ENCODE measurements at places on chromosomes 2 and 18.

GRCh38 chr2:223264541-223265193, 212.7 kb downstream of the KCNE4 start:
- DNase-seq = no peak

DNA sequence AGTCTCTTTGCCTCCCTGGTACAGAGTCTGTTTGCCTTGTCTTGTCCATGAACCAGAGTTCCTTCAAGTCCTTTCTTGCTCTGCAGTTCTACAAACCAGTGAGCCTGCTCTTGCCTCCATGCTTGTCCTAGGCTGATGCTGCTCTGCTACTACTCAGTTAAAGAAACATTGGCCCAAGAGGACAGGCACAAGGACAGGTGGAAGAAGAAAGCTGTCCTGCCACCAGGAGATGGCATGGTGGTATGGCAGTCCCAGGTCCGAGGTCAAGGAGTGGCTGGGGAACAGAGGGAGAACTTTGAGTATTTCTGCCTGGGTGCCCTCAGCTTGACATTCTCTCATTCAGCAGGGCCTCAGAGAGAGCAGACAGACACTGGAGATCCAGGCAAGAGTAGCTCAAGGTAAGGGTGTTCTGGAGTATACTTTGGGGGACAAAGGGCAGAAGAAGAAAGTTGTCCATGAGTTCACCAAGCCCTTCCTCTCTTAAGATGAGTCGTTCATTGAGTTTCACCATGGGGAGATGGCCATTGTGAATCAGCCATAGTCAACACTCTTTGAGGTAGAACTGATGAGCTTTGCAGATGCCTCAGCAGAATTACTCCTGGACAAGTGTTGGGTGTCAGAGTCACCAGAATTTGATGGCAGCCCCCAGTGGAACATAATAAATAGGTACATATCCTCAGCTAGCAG, 20.4 kb downstream of the TTC32 start:
- DNase-seq = no peak

DNA sequence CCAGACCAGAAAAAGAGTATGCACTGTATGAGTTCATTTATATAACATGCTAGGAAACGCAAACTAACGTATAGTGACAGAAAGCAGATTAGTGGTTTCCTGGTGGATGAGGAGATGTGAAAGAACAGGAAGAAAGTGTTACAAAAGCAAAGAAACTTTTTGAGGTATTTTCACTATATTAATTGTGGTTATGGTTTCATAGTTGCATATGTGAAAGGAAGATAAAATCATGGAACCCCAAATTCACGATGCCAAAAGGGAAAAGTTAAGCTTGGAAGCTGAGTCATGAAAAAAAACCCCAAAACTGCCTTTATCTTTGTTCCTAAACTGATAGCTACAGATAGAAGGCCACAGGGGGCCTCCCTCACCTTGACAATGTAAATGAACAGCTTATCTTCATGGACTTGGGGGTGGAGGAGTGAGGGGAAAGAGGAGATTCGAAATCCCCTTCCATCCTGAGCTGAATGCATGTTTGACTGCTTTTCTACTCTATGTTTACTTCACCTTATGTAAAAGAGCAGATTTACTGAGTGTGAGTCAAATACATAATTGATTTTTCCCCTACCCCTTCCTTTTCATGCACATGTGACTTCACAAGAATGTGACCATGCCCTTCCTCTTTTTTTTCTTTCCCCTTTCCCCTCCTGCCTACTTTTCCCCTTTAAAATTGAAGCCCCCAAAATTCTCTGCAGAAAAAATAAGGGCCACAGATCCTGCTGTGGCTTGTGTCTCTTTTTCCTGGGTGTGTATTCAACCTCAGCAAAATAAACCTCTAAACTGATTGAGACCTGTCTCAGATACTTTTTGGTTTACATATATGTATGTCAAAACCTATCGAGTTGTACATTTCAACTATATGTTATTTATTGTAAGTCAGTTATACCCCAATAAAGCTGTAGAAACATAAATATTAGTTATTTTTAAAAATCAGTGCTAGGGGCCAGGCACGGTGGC, 100.1 kb upstream of the TLK1 start:
- DNase-seq = no peak

DNA sequence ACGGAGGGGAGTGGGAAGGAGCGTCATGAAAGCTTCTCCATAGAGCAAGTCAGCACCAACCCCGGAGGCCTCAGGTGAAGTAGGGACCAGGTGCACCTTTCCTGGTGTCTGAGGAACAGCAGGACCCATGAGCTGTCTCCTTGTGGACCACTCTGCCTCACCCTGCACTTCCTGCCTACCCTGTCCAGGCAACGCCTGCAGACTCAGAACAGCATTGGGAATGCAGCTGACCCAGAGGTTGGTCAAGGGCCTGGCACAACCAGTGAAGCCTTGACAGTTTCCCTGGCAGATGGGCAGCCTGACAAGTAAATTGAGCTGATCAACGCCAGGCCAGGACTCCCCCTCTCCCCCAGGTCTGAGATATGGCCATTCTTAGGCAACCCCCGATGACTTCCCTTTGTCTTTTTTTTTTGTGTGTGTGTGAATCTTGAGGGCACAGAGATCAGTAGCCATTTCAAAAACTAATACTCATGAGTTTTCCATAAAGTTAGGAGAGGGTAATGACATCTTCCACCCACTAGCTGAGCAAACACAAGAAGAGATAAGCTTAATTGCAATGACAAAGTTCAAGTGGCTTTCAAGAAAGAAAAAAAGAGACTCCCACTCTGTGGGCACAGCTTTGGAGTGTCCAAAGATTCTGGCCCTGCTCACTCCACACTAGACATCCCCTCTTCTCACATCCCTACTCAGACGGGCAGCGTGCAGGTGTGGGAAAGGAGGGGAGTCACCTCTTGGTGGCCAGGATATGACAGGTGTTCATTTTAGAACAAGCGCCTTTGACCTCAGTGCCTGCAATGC, 3.5 kb upstream of the FABP1 start:
- no peak for DNase-seq

DNA sequence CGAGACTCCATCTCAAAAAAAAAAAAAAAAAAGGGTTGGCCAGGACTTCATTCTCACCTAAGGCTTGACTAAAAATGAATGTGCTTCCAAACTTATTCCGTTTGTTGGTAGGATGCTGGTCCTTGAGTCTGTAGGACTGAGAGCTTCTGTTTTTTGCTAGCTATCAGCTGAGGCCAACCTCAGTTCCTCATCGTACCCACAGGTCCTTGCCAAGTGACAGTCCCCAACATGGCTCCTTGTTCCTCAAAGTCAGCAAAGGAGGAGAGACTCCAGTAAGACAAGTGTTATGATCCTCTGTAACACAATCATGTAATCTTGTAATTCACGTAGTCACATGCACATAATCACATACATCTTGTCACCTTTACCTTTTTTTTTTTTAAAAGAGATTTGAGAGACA, 37.0 kb downstream of the HAUS1 start:
- no peak for DNase-seq

DNA sequence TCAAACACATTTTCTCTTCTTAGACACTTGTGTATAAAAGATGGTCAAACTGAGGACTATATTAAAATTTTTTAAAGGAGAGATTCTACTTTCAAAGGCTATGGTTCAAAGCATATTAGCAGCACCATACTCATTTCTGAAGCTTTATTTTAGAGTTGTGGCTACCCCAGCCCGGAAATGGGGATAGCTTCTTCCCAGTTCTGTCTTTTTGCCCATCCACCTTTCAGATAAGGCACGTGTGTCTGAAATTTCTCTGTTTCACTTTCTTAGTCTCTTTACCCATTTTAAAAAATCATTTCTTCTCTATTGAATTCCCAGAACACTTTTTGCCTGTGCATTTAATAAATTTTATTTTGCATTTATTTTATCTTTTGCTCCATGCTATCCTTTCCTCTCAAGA, 431.5 kb downstream of the RNF144A start:
- no peak for DNase-seq

DNA sequence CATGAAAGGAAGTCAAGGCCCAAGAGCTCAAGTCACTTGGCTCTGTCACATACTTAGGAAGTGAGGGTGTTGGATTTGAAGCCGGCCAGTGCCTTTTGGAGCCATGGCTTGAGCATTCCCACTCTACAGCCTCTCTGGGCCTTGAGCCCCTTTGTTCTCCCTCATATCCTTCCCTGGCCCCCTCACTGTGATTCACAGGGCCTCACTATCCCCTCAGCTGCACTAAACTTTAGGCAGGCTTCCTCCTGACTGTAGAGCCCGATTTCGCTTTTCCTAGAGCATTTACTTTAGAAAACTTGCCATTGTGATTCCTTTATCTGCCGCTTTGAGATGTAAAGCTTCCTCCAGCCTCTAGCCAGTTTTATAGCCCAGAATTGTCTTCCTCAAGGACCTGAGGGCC, 107.6 kb downstream of the FBXO15 start:
- DNase-seq = no peak

DNA sequence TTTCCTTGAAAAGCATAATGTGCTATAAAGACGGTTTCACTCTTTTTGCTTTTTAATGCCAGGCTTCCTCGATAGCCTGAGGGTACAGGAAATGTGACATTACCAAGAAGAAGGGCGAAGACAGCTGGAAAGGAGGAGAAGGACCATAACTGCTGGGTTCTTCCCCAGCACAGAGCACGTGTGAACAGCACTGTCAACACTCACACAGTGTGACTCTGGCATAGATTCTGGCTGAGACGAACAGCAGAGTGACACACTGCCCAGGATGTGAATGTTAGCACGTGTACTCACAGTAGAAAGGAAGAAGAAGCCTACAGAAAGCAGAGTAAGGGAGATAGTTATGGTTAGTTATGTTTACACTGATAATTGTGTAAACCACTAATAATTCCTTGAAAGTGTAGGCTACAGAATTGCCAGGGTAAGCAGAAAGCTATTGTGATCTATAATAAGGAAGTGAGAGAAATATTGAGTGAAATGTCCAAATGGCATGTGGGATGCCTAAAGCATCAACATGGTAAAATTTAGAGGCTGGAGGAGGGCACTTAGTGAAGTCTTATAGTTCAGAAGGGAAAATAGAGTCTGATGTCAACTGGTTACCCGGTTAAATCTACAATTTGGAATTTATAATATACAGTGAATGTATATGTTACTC, 198.2 kb downstream of the DLGAP1 start:
- no peak for DNase-seq

GRCh38 chr2:48851161-48851560, 95.6 kb upstream of the LHCGR start:
- no peak for DNase-seq

- no peak for DNase-seq
Measured at GRCh38 chr2:127434515-127434914, 16.3 kb downstream of the PROC start.

GRCh38 chr2:11080253-11081115, 74.8 kb upstream of the SLC66A3 start:
- DNase-seq = no peak

DNA sequence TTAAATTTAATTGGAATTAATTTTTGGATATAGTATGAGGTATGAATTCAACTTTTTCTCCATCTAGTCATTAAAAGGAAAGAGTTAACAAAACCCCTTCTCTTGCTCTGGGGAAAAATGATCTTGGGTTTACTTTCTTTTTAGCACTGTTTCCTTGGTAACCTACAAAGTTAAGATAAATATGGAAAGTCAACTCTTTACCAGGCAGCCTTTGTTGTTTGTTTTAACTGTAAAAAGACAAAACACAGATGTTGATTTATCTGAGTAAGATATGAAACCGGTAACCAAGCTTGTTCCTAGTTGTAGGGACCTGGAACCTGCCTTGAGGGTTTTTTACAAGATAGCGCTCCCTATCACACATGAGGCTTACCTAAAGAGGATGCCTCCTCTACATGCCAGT, 10.1 kb upstream of the SANBR start:
- no peak for DNase-seq

GRCh38 chr2:52532956-52533355, 1234.6 kb upstream of the CHAC2 start:
- no peak for DNase-seq

- no peak for DNase-seq
Measured at GRCh38 chr2:206219957-206220356, 54.5 kb upstream of the ZDBF2 start.

GRCh38 chr18:44599412-44599811, 81.3 kb upstream of the SETBP1 start:
- no peak for DNase-seq

- no peak for DNase-seq
Measured at GRCh38 chr2:352696-353095, 64.8 kb upstream of the ALKAL2 start.

GRCh38 chr2:25497229-25497917, 155.6 kb upstream of the DNMT3A start:
- no peak for DNase-seq

DNA sequence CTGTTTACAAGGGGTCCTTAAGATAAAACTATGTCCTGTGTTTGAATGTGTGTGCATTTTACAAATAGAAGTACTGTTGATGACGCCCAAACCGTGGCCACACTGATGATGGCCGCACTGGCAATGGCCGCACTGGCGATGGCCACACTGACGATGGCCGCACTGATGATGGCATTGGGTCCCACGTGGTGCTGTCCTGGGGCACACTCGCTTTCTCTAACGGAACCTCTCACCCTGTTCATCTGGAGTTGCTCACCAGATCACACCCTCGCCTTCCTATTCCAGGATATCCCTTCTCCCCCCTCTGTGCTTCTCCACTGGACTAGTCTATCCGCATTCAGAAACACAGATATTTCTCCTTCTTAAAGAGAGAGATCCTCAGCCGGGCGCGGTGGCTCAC, 192.4 kb downstream of the EIPR1 start:
- DNase-seq = no peak

DNA sequence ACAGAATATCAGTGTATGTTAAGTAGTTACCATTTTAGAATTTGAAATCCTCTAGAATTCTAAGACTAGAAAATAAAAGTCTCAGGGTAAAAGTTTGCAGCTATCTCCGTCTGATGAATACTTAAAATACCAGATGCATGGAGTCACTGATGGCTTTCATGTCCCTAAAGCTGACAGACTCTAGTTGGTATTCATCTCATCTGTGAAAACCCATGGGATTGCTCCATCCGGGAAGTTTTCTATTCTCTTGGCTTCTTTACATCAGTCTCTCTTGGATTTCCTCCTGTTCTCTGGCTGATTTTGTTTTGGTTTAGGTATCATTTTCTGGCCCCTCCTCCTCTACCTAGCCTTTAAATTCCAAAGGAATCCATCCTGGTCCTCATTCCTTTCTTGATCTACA, 465.6 kb upstream of the POU3F3 start:
- no peak for DNase-seq

GRCh38 chr2:223884399-223884798, 47.0 kb upstream of the AP1S3 start:
- no peak for DNase-seq

- DNase-seq = no peak
Measured at GRCh38 chr18:35635170-35635569, 53.6 kb downstream of the GALNT1 start.

DNA sequence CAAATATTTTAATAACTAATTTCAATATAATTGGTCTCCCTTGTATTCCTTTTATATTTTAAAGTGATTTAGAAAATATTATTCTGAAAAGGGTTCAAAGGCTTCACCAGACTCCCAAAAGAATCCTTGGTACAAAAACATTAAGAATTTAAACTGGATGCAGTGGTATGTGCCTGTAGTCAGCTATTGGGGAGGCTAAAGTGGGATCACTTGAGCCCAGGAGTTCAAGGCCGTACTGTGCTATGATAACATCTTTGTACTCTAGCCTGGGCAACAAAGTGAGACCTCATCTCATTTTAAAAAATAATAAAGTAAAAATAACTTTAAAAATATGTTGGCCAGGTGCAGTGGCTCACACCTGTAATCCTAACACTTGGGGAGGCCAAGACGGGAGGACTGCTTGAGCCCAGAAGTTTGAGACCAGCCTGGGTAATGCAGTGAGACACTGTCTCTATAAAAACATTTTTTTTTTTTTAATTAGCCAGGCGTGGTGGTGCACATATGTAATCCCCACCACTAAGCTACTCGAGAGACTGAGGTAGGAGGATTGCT, 14.7 kb downstream of the NCL start:
- no peak for DNase-seq

- no peak for DNase-seq
Measured at GRCh38 chr2:603869-604268, 73.3 kb downstream of the TMEM18 start.
